Vagina (tissue), 2 donors: ENCODE measurements at places on chromosomes 1 and 21. TPM values are rescaled to one million over a fixed set of nuclear protein-coding genes. Genes with fewer than 3 reads are reported as not detected.

DNA sequence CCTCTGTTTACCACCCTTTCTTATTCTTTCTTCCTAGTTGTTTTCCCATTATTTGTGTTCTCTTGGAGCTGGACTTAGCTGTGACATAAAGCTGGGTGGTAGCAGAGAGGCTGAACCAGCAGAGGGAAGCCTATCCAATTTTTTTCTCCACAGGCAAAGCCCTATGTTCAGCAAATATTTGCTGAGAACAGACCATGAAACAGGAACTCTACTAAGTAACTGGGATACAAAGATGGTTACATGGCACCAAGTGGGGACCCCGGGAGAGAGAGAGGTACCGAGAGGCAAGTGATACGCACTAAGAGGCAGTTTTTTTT is 6.6 kb downstream of the CFAP141 start:
- no peak overlapping the region for H3K4me3 ChIP-seq
- H3K4me1 ChIP-seq = peaks cover 13% of the 10 kb centered on the region
- DNase-seq = no peak
- H3K27ac ChIP-seq = peak overlapping the region; percentile 31
- no peaks in the 10 kb centered on the region for H3K27me3 ChIP-seq
- no peaks in the 10 kb centered on the region for H3K36me3 ChIP-seq

Gene ANKRD45
- not detected for total RNA-seq

Gene UTS2
- total RNA-seq = 5.4 TPM

Gene PDE9A
- 9.6 TPM for total RNA-seq

DNA sequence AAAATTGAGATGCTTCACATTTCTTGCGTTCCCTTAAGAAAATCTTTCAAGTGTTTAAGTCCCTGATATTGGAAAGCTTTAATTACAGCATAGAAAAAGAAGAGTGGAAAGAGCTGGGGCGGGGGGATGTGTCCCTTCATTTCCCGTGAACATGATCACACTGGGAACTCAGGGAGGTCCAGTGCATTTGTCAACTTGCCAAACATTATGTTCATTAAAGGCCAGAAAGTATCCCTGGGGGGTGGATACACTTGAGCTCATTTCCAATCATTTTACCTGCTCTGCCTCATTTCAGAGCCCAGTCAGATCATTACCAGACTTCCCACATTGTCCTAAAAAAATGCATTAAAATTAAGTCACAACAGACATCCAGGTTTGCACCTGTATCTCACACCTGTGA is 123.6 kb upstream of the KCNJ15 start:
- no peaks in the 10 kb centered on the region for H3K4me1 ChIP-seq
- no peak overlapping the region for H3K27ac ChIP-seq
- no peaks in the 10 kb centered on the region for H3K27me3 ChIP-seq
- DNase-seq = no peak
- H3K4me3 ChIP-seq = no peak overlapping the region
